DND-41 (cell line): ENCODE measurements at places on chromosomes 6 and 20.

GRCh38 chr6:169998457-169998856, 247.0 kb downstream of the ERMARD start:
- no peak for DNase-seq

- no peak for DNase-seq
Measured at GRCh38 chr6:74891349-74891831, 314.5 kb downstream of the COL12A1 start.

DNA sequence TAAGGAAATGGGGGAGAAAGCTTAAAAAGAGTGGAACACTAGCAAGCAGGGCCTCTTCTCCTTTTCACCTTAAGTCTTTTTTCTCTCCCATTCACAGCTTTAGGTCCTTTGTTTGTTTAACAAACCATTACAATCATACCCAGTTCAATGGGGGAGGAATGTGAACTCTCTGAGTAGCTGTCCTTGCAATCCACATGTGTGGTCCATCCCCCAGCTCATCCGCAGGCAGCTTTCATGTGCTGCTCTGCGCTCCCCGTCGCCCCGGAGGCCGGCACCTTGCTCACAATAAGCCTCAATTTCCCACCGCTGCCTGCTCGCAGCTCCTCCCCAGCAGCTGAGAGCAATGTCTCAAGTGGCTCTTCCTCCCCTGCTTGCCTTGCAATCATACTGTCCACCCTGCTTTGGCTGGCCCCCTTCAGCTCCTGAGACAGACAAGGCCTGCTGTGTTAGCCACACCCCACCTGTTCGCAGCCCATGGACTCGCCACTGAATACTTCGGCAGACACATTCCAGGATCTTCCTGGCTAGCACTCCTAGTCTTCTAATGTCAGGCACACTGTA, 49.1 kb downstream of the PLAGL1 start:
- DNase-seq: no peak

GRCh38 chr6:96563853-96564252, 925 bp downstream of the FHL5 start:
- DNase-seq: no peak

DNA sequence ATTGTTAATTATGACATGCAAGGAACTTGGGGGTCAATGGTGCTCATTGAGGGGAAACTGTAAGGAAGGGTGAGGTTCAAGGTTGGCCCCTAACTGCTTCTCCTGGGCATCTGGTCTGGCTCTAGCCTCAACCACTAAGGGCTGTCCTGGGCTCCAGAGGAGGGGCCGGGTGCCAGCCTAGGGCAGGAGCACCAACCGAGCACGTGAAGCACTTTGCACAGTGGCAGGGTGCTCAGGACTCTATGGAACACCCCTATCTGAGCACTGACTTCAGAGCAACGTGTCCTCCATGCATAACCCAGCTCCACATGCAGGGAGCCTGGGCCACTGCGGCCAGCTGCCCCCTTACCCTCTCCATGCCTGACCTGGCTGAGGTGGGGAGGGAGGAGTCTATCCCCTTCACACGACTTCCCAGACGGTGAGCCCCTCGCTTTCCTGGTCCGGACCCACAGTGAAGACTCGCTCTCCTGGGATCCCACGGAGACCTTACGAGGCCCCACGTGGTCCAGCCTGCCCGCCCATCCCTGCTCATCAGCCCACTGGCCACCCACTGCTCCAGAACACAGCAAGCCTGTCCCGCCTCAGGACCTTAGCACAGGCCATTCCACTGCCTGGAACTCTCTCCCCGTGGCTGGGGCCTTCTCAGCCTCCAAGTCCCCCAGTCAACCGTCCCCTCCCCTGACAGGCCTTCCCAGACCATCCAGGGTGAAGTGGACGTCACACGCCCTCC, 40.8 kb upstream of the STX16 start:
- DNase-seq: no peak

DNA sequence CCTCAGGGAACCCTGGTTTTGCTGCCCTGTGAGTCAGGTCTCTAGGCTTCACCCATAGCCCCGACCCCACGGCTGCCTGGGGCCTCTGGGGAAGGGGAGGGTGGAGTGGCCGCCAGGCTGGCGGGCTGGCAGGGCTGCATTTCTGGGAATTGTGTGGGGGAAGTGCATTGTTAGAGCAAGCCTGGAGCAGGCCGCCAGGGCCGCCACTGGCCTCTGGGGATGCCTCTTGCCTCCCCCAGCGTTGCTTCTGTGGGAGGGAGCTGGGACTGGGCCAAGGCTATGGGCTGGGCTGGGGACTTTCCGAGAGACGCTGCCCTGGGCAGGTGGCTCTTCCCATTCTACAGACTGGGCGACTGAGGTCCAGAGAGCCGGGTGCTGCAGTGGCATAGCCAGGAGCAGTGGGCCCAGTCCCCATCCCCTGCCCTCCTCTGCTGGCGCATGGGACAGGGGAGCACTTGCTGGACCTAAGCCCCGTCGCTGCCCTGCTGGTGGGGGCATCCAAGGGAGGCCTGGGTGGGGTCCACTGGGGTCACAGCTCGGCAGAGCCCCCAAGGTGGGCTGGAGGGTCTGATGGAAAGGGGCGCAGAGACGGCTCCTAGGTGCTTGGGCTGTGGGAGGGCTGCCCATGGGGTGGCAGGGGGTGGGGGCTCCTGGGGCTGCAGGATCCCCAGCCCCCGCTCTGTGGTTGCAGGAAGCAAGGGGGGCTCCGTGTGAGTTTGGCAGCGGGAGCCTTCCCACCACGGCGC, 6.6 kb upstream of the SOX18 start:
- no peak for DNase-seq

DNA sequence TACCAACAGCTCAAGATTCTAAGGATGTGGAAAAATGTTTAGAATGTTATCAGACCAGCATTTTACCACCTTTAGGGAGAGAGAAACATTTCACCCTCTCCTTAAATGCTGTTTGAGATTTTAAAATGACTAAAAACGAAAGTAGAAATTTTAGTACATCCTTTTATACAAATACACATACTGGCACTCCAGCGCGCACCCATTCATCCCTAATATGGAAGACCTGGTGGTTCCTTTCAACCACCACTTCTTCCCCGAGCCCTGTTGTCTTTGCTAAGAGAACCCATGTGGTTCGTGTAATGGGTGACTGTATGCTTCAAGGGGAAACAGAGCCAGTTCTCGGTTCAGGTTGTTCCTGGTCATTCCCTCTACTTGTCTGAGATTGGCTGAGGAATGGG, 21.3 kb downstream of the SPATA2 start:
- DNase-seq: no peak

- DNase-seq: no peak
Measured at GRCh38 chr6:138205437-138206094, 12.7 kb downstream of the PBOV1 start.

GRCh38 chr6:168284187-168284586, 35.4 kb downstream of the DACT2 start:
- DNase-seq: no peak
